ENCODE measurements at places on chromosomes 6 and 20.

DNA sequence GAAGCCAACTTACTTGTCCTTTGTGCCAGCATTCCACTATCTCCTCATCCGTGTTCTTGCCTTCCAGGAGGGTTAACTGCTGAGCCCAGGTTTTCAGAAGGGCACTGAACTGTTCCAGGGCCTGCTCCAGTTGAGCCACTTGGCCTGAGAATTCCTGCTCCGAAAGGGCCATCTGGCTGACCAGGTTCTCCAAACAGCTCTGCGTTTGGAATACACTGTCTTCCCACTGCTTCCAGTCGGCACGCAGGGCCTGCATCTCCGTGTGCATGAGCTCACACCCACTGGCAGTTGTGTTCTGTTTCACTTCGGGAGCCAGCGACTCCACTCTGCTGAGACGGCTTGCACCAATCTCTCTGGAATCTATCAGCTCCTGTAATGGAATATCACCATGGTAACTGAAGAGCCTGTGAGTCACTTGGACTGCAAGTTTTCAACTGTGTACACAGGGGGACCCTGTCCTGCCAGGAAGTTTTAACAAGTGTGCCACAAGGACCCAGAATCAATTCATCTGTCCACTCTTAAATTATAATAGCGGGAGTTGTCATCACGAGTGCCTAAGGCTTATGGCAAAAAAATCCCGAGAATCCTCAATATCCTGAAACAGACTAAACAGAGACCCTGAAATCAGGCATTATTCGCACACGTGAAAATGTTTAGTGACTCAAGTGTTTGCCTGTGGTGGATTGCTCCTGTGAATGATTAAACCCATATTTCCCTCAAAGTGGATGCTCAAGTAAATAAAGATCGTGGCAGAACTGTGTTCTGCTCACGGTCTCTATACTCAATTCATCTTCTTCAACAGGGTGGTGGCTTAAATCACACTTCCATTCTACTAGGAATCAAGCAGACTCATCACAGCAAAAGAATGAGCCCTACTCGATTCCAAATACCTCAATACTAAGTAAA lies 255.9 kb downstream of the SYNE1 start:
- DNase-seq, result no peak

DNA sequence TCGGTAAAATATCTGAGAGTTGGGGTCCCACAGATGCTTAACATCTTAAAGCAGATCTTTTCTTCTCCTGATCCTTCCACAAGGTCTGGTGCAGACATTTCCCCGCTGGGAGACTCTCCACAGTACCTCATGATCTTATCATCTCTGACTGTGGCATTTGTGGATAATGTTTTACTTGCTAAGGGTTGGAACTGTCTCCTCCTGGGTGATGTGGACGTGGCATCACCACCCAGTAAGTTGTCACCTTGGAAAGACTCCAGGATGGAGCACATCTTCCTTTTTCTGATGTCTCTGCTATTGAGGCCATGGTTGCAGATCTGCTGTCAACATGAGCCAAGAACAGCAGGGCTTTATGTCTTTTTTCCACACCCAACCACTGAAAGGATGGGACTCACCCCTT lies 42.0 kb upstream of the FANCE start:
- DNase-seq, result no peak

GRCh38 chr20:57705127-57705899 lies 4.5 kb downstream of the PMEPA1 start:
- DNase-seq, result no peak

DNA sequence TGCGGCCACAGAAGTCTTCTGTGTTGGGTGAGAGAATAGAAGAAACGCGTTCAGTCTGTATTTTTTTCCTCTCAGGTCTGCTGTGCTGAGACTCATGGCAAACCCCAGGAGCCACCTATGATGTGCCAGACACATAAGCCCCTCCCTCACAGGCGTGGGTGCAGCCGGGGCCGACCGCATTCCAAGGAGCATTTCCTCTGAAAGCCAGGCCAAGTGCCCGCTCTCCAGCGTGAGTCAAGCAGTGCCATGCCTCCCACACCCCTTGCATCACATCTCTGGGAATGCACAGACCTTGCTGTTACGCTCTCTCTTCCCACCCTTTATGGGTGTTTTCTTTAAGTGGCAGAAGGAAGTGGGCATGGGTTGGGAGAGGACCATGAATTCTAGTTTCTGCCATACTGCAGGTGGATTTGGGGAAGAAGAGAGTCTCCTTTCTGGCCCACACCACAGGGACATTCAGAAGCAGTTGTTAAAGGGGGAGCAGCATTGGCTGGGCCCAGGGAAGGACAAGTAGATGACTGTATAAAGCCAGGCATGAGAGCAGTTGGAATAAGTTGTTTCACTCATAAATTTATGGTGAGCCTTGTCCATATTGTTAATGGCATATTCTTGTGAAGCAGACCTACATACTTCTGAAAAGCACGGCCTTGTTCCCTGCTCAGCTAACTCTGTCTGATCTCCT lies 37.1 kb upstream of the TFAP2A start:
- DNase-seq, result no peak

DNA sequence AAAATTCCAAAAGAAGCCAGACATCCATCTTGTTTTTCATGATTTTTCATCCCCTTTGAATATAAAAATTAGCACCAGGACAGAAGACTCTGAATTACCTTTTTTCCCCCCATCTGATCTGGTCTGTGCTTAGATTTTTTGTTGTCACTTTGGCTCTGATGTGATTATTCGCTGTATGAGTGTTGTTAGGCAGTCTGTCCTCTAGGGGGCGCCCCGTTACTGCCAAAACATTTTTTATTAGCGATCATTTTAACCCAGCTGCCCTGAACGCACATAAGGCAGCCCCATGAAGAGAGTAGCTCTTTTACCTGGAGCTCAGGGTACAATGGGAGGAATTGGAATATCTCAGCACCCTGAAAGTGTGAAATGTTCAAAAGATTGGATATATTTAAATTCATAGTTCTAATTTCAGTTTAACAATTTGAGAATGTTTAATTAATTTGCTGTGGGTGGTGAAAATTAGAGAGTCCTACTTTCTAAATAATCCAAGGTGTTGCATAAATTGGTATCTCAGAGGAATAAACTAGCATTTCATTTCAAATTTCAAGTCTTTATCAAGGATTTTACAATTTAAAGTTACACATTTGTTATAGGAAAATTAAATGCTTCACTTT lies 60.8 kb downstream of the PRPH2 start:
- peak; percentile 78 for DNase-seq

- DNase-seq, result no peak
Observed at GRCh38 chr6:29750709-29751108, 27.5 kb downstream of the HLA-F start.

DNA sequence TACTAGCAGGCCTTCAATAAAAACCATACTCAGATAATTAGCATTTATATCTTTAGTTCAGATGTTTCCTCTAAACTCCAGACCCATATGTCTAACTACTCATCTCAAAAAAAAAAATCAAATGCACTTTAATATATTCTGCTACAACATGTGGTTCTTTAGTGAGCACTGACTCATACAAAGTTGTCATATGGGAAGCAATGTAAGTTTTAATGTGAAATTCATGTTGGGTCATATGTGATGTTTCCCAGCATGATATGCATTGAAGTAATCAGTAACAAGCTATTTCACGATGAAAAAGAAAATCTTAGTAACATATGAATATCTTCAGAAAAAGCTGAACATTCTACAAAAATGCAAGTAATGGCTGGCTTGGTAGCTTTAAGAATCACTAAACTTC lies 859.7 kb upstream of the ADGRB3 start:
- no peak for DNase-seq

- no peak for DNase-seq
Observed at GRCh38 chr6:140985679-140986275, 1146.9 kb upstream of the GJE1 start.

GRCh38 chr6:117034547-117034946 lies 157.5 kb downstream of the RFX6 start:
- no peak for DNase-seq

DNA sequence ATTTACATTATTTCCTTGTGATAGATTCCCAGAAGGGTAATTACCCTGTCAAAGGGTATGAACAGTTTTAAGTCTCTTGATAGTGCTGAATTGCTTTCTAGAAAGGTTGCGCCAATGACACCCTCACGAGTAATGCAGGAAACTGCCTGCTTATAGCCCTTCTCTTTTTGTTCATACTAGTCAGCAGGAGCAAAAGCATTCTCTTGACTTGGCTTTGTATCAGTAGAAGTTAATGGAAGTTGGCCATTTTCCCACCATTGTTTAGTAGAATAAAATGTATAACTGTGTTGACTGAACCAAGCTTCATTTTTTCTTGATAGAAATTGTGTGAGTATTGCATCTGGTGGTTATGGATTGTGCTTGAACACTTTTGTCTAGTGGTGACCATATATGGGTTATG lies 100.1 kb downstream of the FARS2 start:
- DNase-seq, result no peak

DNA sequence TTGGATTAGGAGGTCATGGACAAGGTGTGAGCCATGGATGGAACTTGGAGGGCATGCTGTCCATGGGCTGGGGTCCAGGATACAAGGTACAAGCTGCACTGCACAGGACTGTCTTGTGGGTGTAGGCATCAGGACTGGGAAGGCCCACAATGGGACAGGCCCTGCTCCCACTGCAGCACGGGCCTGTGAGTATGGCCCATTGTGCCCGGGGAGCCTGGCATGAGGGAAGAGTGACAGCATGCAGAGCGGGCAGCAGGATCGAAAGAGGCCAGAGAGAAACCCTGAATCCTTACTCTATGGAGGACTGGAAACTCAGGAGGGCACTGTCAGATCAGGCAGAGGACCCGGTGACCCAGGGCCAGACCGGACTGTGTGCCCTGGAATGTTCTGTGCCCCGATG lies 211.3 kb downstream of the PREX1 start:
- DNase-seq, result no peak

DNA sequence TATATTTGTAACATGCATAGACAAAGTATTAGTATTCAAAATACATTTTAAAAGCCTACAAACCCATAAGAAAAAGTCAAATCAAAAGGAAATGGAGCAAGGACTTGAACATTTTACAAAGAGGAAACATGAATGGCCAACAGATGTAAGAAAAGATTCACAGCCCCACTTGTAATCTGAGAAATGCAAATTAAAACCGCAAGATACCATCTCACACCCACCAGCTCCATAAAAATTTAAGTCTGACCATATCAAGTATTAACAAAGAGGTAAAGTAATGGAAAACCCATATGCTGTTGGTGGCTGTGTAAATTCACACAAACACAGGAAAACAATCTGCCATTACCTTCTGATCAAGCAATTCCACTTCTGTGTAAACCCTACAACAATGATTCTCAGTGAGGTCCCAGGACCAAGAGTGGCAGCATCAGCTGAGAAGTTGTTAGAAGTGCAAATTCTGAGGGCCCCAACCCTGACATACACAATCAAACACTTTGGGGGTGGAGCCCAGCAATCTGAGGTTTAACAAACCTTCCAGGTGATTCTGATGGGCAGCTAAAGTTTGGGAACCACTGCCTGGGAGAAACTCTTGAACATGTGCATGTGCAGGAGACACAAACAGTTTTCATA lies 30.9 kb downstream of the BCL2L1 start:
- no peak for DNase-seq

GRCh38 chr6:139330826-139331500 lies 39.2 kb upstream of the TXLNB start:
- DNase-seq, result no peak

- DNase-seq, result no peak
Observed at GRCh38 chr6:7152462-7152861, 44.7 kb downstream of the RREB1 start.

GRCh38 chr20:45545754-45546453 lies 1.3 kb downstream of the EPPIN start:
- no peak for DNase-seq

GRCh38 chr6:33279257-33279695 lies 2.4 kb downstream of the B3GALT4 start:
- DNase-seq, result no peak

GRCh38 chr20:20628314-20628713 lies 84.1 kb downstream of the RALGAPA2 start:
- no peak for DNase-seq

DNA sequence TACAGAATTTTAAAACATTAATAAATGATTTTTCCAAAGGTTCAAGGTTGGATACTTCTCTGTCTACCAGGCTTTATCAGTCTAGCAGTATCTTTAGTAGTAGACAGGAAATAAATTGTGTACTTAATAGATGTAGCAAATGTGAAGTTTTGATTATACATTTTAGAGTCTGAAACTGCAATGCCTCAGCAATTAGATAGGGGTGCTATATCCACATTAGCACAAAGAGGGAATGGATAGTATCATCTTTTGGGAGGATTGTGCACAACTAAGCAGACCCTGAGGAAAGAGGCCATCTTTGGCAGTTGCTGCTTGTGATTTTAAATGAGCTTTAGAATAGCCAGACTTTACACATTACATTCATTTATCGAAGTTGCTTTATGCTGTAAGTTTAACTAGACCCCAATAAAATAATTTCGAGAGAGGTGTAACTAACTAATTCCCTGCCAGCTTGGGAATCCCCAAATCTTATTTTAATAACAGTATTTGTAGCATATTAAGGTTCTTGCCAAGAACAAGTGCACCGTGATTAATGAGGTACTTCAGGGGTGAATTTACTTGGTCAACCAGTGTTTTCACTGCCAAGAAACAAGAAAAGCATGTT lies 2.8 kb downstream of the KCNQ5 start:
- DNase-seq, result peak; percentile 10

DNA sequence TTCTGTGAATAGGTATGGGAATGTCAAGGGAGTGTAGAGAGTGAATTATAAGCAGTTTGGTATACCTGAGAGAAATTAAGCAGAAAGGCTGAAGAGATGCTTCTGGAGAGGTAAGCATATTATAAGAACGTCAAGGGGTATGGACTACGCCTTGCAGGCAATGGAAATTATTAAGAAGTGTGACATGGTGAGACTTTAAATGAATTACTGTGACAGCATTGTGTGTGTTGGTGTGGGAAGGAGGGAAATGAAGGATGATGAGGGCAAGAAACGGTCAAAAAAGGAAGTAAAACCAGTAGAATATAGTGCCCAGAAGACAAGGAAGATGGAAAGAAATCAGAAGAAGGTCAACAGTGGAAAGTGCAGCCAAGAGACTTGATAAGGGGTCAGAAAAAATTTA lies 5.9 kb downstream of the KHDRBS2 start:
- DNase-seq, result no peak

- no peak for DNase-seq
Observed at GRCh38 chr6:122426597-122426996, 27.1 kb downstream of the HSF2 start.

DNA sequence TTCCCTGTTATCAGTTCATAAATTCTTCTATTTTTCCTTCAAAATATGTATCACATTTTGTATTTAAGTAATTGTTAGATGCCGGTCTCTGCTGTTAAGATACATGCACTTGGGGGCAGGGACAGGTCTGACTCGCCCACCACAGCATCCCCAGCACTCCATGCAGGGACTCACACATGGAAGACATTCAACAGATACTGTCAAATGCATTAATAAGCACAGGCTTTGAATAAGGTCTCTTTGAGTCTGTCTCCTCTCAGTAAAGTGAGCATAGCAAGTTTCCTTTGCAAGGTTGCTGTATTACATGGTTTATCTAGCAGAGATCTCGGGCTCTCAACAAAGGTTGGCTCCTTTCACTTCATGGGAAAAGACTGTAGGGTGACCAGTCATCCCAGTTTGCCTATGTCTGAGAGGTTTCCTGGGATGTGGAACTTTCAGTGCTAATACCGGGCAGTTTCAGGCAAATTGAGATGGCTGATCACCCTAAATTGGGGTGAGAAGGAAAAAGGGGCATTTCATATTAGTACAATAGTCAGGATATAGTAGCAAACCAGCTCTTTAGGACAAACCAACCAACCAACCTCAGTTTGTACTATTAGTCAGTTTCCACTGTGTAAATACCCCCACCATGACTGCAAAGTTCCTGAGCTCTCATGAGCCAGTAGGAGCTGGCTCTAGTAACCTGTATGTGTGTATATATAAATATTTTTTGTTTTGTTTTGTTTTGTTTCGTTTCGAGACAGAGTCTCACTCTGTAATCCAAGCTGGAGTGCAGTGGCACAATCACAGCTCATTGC lies 15.0 kb downstream of the JPH2 start:
- no peak for DNase-seq
